ENCODE measurements at places on chromosomes 2 and 18.
A peak's percentile ranks its signal among the peaks of the same experiment; 100 is the strongest.

- DNase-seq = peak; percentile 82
Measured at GRCh38 chr2:223944703-223945531, at the start of gene WDFY1. WDFY1 (minus strand) TSS chr2:223945335; CDS start chr2:223945284, 51 bp downstream.

DNA sequence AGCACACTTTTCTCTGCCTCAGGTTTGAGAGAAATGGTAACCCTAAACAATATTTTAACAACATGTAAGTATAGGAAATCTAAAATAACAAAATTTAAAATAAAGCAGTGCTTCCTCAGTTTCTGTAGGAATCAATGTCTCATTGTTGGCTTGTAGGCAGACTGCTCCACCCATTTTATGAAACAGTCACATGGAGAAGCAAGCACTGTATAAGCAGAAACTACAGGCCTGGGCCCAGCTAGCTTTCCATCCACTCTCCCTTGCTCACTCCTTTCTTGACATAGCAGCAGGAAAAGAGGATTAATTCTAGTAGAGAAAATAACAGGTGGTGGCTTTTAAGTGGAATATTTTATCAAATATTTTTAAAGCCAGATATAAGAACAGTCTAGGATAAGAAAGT is 97.2 kb downstream of the PLEKHM3 start:
- no peak for DNase-seq

DNA sequence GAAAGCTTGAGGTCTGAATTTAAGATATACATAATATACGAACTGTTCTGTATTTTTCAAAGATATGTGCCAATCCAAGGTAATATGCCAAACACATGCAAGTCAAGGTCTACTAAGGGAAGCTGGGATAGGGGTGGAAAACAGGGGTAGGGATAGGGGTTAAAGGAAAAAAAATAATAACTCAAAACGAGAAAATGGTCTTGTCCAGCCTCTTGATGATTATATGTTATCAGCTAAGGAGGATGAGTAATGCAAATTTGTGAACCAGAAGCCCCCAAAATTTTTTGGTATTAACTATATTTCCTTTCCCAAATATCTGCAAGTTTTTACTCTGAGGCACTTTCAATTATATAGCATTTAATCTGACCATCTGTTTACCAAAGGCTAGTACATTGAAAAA is 219.3 kb downstream of the ZEB2 start:
- DNase-seq = no peak

GRCh38 chr18:5872886-5873285 is 22.4 kb downstream of the TMEM200C start:
- no peak for DNase-seq

DNA sequence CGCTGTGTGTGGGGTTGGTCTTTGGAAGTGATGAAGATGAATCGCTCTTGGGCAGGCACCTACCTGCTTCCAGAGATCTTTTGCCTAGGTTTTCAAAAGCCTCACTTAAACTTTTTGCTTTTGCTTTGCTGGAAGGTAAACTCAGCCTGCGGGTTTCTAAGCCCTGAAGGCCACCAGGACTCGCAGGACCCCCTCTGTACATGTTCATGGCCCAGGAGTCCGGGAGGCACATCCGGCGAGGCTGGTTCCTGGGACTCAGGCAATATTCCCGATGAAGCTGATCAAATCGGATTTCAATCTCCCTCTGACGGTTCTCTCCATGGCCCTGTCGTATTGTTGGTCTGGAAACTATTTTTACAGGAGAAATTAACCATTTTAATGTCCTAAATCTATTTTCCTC is 13.2 kb downstream of the HJURP start:
- DNase-seq = no peak

DNA sequence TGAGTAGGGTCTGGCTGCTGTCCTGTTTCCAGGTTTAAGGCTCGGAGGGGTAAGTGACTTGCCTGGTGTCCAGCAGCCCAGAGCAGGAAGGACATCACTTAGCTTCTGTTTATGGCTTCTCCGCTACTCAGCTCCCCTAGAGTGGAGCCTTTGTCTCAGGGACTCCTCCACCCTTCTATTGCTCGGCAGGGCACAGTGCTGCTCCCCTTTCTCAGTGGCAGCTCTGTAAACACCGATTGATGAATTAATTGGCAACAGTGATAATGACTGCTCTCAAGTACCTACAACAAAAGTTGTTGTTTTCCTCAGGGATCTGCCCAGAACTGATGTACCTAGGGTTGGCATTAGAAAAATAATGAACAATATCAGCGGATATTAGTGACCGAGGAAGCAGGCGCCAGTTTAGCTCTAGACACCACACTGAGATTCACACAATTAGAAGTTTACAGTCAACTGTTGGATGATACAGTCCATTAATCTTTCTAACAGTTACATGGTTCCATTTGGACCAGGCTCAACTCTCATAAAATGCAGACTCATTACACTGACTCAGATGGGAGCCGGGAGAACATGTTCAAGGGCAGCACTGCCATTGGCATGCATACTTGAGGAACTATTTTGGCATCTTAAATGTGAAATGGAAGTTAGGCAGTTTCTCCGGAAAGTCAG is 265.7 kb downstream of the MTX2 start:
- DNase-seq = no peak

All from activated CD4-positive, CD25-positive, alpha-beta regulatory T cell treated with anti-CD3 and anti-CD28 coated beads, Interleukin-2, amount 50 U/mL, for 72 hours (primary cell).